ENCODE measurements at places on chromosomes 4 and X.

GRCh38 chrX:7946960-7947359 lies 19.7 kb upstream of the PNPLA4 start:
- peak; percentile 42 for DNase-seq

DNA sequence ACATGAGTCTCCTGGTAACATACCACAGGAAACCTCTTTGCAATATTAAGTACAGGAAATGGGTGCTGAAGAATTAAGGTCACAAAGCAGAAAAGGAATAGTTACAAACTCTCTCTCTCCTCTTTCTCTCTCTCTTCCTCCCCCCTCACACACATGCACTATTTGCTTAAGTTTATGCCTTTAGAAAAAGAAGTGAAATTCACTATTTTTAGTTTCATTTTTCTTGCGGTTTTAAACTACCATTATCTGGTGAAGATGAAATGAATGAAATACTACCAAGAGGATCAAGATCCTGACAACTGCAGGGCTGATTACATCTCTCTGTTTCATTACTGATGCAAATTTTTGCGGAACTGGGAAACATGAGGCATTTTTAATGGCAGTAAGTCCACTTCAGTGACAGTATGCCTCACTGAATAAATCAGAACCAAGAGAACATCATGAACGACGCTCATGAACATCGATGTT lies 64.3 kb upstream of the FTHL17 start:
- DNase-seq, result no peak

GRCh38 chr4:1245481-1246051 lies 3.4 kb downstream of the CTBP1 start:
- no peak for DNase-seq

DNA sequence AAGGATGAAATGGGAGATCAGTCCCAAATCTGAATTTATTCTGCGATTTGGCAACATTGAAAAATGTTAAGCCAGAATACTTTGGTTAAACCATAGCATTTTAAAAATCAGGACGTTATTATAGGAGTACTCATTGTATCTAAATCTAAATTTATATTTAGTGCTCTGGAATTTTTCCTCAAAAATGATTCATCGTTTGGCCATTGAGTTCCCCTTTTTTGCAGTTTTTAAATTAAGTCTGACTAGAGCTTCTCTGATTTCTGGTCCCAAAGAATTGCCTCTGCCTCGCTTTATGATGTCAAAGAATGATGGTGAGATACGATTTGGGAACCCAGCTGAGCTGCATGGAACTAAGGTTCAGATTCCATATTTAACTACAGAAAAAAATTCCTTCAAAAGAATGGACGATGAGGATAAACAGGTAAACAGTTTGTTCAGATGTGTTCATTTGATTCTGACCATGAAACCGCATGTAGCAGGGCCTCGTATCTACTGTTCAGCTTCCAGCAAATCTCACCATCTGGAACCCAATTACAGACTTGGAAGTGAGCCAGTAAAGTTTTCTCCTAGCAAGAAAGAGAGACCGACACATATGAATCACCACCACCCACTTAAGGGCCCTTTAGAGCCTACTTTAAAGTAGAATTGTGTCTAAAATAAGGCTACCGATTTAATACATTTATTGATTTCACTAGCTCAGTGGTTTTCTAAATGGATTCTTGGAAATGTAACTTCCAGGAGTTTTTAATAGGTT lies 75.6 kb downstream of the REPS2 start:
- DNase-seq, result no peak

DNA sequence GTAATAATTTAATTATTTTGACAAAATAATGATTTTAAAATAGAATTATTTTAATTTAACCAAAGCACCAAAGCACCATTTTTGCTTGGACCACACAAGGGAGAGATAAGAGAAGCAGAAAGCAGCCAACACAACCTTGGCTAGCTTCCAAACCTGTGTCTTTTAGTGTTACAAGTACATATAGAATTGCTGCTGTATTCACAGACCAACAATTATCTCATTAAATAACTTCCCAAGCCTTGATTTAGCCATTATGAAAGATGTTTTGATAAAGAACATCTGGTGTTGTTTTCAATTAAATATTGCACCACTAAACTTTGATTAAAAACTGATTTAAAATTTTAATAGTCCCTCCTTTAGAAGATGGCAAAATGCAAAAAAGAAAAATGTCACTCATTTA lies 14.0 kb upstream of the IGFBP7 start:
- no peak for DNase-seq

DNA sequence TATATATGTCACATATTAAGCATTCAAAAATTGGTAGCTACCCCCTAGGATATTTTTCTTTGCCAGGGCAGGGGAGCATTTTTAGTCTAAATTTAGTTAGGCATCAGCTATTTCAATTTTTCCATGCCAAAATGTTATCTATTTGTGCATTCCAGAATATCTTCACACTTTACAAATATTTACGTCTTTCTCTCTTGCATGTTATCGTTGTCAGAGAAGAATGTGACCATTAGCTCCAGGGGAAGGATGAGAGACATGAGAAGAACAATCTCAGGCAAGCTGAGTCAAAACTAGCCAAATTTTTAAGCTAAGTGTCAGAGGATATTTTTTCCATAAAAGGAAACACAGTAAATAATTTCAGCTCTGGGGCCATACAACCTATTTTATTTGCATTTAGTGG lies 885.0 kb upstream of the EPHA5 start:
- no peak for DNase-seq
